ENCODE measurements at places on chromosomes 6 and 20.

DNA sequence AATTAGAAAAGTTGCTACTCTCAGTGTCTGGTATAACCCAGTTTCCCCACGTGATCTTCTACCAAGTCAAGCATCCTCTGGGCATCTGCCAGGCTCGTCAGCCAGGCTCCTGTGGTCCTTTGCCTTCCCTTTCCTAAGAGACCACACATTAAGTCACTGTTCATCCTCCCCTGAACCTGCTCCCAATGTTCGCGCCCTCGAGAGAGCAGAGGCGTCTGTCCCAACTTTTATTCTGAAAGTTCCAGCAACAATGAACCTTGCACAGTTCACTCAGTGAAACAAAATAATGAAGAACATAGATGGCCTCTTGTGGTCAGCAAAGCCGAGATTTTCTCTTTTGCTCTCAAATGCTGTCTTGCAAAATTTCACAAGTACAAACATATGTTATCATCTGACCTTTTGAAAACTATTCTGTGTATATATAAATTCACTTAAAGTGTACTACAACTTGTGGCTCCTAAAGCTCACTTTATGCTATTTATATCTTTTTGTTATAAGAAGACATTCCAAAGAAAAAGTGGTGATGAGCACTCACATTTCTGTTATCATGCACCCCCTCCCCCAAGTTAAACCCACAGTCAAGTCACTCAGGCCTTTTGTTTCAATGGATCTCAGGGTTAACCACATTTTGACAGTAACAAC, 39.2 kb upstream of the NHSL1 start:
- no peak for DNase-seq

DNA sequence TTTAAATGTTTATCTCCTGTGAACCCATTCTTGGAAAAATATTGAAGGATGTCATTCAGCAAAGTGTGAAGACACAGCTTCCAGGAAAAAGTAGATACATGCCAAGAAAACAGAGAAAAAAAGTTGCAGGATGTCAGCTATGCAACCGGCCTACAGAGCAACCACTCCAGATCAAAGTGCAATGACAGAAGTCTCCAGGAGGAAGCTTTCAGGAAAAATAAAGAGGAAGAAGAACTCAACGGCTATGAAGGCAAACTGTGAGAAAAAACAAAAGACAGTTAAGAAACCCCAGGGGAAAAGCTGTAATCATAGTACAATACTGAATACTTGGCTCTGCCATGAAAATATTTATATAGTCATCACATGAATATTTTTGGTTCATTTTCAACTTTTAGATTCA, 30.6 kb downstream of the REPS1 start:
- DNase-seq = no peak

DNA sequence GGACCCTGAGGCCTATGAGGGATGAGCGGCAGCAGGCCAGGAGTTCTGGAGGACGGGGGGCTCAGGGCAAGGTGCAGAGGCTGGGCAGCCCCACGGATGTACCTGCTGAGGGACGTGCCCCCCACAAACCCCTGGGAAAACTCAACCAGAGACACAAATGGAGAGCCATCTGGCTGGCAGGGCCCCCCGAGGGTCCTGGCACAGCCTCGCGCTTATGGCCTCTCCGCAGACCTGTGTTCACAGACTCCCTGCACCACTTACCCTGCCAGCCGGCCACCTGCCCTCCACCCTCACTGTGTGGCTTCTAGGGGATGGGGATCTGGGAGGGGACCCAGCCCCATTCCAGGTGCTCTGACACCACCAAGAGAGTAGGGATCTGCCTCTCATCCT, 3.4 kb upstream of the ZBTB46 start:
- no peak for DNase-seq

- DNase-seq = no peak
These were observed 812 bp downstream of the SLC9A8 start for GRCh38 chr20:49813305-49813974.

GRCh38 chr6:169816054-169816453, 64.6 kb downstream of the ERMARD start:
- no peak for DNase-seq

DNA sequence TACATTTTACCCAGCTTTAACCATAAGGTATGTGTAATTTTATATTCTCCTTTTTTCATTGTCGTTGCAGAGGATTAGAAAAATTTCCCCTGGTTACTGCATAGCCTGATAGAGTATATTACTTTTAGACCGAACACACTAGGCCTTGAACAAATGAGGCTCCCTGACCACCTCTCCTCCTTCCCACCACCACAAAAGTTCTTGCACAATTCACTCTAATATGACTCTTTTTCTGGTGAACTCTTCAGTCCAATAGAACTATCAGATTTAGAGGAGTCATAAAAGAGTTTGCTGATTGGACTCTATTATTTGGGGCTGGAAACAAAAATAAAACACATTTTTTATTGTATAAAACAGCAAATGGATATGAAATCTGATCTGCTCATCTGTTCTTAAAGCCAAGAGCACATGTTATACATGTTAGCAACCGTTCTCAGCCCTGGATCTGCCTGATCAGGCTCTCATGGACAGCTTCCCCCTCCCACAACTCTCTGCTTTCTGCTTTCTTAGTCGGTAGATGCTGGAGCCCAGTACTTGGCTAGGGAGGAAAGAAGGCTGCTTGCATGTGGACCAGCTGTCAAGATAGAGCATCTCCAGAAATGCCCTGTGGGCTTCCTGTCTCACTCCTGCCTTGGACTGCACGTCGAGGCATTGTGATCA, 83.5 kb downstream of the CD164 start:
- DNase-seq = no peak

DNA sequence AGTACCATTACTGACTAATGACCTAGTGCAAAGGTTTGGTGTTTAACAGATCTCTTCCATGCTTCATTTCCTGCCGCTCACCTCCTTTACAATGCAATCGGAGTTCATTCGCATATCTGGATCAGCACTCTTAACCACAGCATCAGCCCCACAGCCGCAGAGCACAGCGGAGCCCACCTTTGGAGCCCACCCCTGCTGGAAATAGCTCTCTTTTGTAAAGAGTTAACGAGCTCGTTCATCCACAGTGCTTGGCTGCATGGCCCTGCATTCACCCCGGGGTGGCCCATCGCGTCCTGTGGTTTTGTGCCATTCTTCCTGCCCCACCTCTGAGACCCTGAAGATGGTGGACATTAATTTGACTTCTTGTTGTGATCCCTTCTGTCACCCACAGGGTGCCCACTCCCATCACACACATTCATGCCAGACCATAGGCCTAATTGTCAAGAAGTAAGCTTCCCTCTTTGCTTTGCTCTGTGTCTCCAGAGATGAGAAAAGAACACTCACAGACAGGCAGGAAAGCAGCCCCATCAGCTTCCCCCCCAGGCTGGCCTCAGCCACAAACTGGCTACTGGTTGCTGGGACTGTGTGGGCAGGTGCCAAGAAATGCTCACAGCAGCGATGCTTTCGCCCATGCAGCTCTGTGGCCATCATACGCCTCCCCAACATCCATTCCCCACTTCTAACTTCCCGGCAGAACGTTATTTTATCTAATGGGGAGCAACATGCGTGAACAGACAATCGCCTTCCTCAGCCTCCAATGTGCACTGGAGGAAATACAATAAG, 167.0 kb downstream of the LRFN2 start:
- no peak for DNase-seq

- DNase-seq = no peak
These were observed 12.4 kb downstream of the WFDC3 start for GRCh38 chr20:45779011-45779915.

GRCh38 chr6:37460805-37461204, 27.8 kb downstream of the CMTR1 start:
- no peak for DNase-seq
